ENCODE measurements at places on chromosomes 12 and 14.

DNA sequence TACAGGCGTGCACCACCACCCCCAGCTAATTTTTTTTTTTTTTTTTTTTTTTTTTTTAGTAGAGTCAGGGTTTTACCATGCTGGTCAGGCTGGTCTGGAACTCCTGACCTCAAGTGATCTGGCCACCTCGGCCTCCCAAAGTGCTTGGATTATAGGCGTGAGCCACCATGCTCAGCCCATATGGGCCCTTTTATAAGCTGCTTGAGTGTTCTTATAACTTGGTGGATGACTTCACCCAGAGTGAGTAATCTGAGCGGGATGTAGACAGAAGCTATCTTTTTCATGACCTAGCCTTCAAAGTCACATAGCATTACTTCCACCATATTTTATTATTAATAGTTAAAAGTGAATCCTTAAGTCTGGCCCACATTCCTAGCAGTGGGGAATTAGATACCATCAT, 16.4 kb downstream of the BBOF1 start:
- no peak for DNase-seq

- DNase-seq = no peak
Measured at GRCh38 chr12:25616286-25616685, 63.2 kb upstream of the LMNTD1 start.

DNA sequence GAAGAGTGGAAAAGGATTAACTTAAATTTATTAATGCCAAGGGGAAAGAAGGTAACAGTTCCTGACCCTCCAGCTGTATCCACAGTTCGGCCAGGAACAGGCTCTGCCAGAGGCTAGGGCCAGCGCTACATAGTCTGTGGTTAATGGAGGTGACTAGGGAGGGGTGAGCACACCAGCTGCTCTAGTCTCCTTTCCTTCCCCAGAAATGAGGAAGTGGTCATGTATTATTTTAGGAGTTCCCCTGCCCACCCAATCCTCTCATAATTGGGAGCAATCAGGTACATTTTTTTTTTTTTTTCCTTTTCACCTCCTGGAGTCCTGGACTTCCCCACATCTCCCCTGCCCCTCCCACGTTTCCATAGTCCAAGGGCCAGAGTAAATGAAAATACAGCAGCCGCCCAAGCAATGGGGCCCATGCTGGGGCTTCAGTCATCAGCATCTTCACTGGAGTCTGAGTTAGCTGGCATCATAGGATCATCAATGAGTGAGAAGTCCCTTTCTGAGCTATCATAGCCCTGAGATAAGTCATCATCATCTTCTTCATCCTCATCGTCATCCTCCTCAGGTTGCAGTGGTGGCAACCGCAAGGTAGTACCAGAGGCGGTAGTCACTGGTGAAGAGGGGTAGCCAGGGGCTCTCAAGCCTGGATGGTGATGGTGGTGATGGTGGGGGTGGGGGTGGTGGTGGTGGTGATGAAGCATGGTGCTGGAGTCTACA, 1.5 kb upstream of the SUPT16H start:
- no peak for DNase-seq

GRCh38 chr12:29534935-29535334, 37.4 kb upstream of the OVCH1 start:
- no peak for DNase-seq

- no peak for DNase-seq
Measured at GRCh38 chr14:47778631-47779030, 103.2 kb upstream of the MDGA2 start.

- no peak for DNase-seq
Measured at GRCh38 chr14:83290447-83290846, 1756.8 kb upstream of the SEL1L start.

GRCh38 chr12:66152732-66153131, 17.1 kb downstream of the TMBIM4 start:
- DNase-seq = no peak
